A549 treated with RU486 at 1 μM for 4 hours (cell line): ENCODE measurements at places on chromosomes 3 and 15. TPM values are rescaled to one million over a fixed set of nuclear protein-coding genes. Genes with fewer than 3 reads are reported as not detected.

Gene GOLGA8J
- not detected in 5 replicates for total RNA-seq

Gene GOLGA8G
- not detected in 5 replicates for total RNA-seq

Gene PLA1A
- 0.27 to 0.52 TPM (median 0.38 TPM) in 5 replicates for total RNA-seq

Gene SGO1
- 12.0 to 19.5 TPM (median 15.9 TPM) in 5 replicates for total RNA-seq

Gene FEZF2
- total RNA-seq = not detected in 5 replicates

Gene GOLGA8K
- total RNA-seq = 0.42 to 1.0 TPM (median 0.75 TPM) in 5 replicates
